Stimulated activated naive CD8-positive, alpha-beta T cell treated with anti-CD3 and anti-CD28 coated beads, Interleukin-15, amount 100 ng/mL, for 72 hours (primary cell): ENCODE measurements at places on chromosomes 2 and 18.

GRCh38 chr2:54866868-54867267, 143.4 kb downstream of the EML6 start:
- DNase-seq: no peak

- no peak for DNase-seq
These were observed 52.3 kb downstream of the PARD6G start for GRCh38 chr18:80194874-80195570.

- DNase-seq: no peak
These were observed 153.3 kb upstream of the KYNU start for GRCh38 chr2:142724186-142724585.

- DNase-seq: no peak
These were observed 6.4 kb upstream of the PIK3C3 start for GRCh38 chr18:41948544-41949110.

DNA sequence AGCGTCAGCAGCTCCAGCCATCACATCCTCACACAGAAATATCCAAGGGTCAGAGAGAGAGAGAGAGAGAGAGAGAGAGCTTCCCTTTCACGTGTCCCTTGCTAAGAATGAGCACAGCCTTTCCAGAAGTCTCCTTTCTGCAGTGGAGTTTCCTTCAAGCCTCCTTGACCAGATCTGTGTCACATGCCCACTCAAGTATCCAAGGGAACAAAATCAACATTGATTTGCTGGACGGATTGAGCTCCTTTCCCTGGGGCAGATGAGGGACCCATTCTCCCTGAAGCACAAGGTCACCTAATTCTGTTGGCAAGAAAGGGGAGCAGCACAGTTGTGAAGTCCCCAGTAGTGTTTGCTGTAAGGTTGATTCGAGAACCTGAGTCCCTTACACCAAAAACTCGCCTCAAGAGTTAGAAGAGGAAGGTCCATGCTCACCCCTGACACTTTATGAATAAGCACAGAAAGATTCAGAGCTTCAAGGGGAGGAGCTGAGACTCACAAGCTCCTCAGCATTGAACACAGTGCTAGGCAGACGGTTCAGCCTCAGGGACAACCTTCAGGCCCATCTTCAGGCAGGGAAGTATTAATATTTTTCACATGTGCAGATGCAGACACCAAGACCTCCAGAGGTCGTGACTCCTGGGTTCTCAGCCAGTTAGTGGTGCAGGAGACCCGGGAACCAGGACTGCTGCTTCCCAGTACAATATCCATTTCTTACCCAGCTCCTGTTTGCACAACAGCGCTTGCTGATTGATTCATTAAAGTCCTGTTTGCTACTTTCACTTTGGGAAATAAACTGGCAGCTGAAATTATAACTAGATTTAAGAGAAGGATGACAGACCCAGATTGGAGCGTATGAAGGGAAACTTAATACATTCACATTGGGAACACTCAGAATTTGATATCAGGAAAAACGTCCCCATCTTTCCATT, 38.2 kb upstream of the MARCO start:
- DNase-seq: no peak

GRCh38 chr18:24014062-24014985, at the start of gene TTC39C:
Gene TTC39C, plus strand, starts transcription at chr18:24014754. Its CDS starts 118 bp downstream, at chr18:24014872.
- DNase-seq: peak; percentile 91

DNA sequence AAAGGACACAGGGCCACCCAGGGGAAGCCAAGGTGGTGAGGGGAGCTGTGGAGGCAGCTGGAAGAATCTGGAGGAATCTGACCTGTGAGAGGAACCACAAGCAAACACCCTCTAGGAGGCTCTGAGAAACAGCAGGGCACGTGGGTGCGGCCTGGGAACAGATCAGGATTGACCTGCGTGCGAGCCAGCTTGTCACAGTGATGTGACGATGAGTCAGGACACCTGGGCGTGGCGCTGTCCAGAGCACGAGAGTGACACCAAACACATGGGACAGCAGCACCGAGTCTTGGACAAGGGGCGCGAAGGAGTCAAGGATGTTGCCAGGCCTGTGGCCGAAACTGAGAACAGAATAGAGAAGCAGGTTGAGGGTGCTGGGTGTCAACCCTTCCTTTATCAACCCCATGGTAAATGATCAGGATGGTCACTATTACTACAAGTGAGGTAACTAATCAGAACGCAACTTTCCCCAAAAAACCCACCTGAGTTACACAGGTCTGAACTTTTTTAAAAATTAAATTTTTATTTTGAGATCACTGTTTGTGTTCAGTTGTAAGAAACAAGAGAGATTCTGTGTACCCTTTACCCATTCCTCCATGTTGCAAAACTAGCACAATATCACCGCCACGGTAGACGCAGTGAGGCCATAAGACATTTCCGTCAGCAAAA, 637 bp upstream of the SFT2D3 start:
- no peak for DNase-seq

DNA sequence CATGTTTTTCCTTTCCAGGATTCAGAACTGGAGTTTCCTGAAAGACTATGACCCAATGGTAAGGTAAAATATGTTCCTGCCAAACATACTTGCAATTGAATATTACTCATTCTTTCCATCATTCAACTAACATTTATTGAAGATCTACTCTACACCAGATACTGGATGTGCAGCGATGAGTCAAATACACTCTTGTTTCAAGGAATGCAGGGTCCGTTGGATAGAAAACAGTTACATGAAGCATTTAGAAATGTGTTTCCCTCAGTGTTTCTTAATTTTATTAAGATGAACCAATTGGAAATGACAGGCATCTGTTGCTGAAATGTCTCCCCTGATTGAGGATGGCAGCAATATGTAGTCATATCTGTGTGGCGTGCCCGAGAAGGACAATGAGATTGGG, 14.8 kb upstream of the SLC66A3 start:
- DNase-seq: no peak

DNA sequence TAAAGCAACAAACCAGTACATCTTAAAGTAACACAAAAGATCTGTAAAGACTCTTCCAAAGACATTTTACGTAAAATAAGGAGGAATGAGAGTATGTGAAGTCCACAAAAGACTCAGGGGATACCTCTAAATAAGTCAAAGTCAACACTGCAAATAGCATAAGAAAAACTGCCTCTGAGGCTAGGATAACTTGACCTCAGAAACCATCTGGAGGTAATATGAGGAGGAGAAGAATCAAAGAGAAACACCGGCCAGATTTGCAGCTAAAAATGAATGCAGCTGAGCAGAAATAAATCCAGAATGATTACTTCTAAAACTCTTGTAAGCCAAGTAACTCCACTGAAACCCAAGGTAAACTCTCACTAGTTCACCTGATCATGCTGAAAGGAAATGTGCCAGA, 52.2 kb upstream of the ERMN start:
- no peak for DNase-seq

DNA sequence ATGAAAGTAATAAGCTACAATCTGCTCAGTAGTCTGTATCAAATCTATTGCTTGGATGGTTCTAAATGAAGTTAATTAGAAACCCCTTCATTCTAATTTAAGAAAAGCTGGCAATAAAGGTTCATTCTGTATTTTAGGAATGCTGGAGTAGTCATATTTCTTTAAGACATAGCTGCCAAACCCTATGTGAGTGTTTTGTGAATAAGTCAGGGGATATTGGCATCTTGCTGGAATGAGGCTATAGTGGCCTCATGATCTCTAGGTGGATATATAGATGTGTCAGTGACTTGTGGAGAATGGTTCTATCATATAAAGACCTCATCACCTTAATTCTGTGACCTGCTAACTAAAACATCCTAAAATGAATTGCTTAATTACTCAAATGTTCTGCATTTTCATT, 196.3 kb downstream of the PDE1A start:
- DNase-seq: no peak

DNA sequence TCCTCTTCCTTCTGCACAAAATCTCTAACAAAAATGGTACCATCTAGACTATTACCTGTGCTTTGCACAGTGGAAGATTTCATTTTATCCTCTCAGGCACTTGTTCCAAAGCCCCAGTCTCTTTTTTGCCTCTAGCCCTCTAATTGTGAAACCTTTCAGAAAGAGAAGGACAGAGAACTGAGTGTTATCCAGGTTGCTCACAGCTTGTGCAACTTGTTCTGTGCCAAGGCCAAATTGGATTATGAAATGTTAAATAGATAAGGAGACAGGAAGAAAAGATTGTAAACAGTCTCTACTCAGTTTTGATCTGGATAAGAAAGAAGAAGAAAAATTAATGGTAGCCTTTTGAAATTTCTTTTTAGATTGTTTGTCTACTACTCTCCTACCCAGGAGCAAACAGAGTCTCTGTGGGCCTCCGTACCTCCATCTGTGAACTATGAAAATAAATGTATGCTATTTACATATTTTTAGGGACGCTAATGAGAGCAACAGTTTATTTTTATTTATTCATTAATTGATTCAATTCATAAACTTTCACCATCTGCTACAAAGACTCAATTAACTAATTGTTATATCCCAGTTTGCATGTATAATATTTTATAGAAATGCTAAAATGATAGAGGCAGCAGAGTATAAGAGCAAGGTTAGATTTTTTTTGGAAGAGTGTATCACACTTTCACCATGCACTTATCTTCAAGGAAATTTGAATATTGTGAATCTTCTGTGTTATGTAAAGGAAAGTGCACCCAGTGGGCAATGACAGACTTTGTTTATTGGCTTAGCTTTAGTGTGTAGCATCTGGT, 339.0 kb upstream of the ETAA1 start:
- DNase-seq: no peak

GRCh38 chr2:114542695-114543094, 100.3 kb downstream of the DPP10 start:
- DNase-seq: no peak

DNA sequence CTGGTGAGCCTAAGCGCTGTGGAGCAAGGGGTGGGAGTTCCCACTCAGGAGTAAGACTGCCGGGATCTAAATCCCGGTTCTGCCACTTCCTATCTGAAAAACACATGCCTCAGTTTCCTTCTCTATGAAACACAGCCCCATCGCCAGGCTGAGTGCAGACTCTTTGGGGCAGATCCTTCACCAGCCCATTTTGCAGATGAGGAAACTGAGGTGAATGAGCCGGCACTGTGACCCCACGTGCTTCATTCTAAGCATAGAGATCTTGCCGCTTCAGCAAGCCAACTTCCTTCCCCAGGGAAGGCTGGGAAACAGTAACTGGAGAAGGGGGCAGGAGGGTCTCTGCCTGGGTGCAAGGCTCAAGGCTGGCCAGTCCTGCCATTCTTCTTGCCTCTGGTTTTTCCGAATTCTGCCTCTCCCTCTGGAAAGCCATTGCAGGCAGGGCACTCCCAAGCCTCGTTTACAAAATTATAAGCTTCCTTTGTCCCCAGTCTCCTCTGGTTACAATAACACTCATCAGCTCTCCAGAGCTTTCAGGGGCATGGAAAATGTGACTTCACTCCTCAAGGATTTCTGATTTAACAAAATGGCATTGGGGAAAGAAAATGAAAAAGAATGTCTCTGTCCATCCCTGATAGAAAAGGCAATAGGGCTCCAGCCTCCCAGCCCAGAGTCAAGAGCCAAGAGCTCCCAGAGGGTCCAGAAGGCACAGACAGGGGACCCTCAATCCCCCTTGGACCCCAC, 249.2 kb downstream of the TNS1 start:
- DNase-seq: no peak

DNA sequence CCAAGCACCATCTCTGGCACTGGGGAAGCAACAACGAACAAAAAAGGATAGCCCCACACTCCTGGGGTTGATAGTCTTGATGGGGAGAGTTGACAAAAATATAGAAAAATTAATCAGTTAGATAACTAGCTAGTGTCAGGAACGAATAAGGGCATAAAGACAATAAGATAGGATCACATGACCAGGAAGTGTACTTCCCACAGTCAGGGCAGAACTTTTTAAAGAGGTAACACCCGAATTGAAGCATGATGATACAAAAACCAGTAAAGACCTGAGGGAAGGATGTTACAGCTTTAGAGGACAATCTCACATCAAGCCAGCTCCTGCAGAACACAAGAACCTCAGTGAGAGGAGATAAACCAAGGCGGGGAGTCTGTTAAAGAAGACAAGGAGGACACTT, 295.4 kb upstream of the CRIM1 start:
- DNase-seq: no peak

DNA sequence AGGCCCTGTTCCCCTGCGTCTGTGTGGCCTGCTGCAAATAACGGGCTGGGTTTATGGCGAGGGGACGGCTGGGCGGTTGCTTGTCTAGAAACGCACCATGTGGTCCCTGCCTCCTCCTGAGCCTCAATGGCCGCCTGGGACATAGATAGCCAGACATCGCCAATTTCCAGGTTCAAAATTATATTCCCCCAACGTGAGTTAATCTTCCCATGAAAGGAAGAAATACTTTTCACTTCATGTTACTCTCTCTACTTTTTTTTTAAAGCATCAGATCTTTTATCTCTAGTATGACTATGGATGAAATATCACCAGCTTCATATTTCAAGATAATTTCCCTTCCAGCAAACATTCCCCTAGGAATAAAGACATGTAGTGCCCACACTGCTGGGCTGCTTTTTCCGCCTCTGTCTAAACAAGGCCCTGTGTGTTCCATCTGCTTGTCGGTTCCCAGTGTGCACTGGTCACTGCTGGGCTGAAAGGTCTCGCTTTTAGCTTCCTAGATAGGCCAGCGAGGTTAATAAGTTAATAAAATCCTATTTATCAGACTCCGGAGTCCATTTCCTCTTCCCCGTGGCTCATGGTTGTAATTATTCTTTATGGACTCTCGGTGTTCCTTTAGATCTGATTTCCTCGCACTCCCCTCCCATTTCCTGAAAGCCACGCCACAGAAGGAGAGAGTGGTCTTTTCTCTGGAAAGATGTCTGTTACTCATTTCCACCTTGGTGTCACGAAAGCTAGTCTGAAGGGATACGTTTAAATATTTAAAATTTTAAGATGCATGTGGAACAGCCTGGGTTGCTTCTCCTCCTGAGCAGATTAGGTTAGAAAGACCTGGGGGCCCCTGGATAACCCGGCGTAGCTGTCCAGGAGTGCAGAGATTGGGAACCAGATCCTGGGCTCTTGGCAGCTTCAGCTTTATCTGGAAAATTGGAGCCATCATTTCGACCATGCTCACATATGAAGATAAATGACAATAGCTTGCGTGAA, 196.6 kb upstream of the COPS8 start:
- no peak for DNase-seq

DNA sequence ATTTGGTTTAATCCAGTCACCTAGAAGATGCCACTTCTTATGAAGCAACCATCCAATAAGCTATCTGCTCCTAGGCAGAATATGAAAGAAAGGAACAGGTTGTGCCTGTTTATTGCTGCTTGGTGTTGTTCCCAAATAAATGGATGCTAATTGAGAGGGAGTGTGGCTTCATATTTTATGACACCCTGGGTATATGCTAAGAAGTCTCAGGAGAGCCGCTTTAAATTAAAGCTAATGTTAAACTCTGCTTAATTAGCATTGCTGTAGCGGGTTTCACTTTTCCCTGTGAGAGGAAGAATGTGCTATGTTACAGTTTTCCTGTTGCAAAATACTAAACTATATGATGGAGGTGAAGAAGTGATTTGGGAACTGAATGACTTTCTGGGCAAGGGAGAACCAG, 48.7 kb upstream of the TANK start:
- DNase-seq: no peak
